ENCODE measurements at places on chromosomes 3 and 15.

GRCh38 chr15:45401665-45402161, 23.4 kb upstream of the GATM start:
- no peak for DNase-seq

- no peak for DNase-seq
Observed at GRCh38 chr3:129101370-129102138, 20.1 kb downstream of the RAB43 start.

DNA sequence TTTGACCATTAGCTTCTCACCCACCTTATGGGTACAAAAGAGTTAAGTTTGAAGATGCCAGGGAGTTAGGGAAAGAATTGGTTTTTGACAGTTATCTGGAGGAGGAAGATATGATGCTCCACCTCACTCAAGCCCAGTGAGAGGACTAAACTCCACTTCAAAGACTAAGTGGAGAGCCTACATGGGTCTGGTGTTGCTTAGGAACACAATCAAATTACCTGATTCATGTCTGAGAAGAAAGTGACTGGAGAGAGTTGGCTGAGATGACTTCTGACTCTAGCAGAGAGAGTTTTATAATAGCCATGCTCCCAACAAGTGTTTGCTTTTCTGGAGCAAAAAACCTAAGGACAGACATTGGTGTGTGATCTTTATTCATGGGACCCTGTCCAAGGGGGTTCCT, 43.3 kb downstream of the SUCNR1 start:
- DNase-seq: no peak

DNA sequence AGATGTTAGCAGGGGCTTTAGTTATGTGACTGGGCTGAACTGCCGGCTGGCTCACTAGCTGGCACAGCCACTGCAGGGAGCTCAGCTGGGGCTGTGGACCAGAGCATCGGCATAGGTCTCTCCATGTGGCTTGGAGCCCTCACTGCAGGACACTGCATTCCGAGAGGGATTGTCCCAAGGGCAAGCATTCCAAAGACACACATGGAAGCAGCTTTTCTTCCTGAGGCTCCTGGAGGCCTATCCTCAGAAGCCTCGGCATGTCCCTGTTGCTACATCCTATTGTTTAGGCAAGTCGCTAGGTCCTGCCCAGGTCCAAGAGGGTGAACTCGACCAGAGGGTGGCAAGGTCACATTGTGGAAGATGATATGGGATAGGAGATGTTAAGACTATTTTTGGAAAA, 209.8 kb downstream of the PLCL2 start:
- peak; percentile 22 for DNase-seq

DNA sequence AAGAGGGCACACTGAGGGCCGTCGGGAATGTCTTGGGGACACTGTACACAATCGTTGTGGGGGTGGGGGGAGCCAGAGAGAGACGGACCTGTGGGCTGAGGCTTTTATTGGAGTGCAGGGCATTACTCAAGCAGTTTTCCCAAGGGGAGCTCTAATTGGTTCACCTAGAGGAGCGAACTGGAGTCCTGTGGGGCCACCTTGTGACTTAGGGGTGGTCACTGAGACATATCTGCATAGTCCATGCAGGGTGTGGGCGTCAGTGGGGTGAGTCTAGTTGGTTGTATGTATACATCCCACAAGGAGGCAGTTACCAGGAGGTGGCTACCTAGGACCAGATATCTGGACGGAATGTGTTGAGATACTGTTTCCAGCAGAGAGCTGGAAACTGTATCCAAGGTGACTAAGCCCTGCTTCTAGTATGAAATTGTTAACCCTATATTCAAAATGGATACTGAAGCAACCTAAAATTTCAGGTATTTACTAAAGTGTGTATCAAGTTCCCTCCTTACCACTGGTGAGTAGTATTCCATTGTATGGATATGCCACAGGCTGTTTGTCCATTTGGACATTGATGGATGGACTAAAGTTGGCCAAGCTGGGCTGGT, 2.6 kb upstream of the PIGZ start:
- DNase-seq: no peak
